Nucleus accumbens (tissue), 56 donors: ENCODE measurements at places on chromosomes 2 and 18.

DNA sequence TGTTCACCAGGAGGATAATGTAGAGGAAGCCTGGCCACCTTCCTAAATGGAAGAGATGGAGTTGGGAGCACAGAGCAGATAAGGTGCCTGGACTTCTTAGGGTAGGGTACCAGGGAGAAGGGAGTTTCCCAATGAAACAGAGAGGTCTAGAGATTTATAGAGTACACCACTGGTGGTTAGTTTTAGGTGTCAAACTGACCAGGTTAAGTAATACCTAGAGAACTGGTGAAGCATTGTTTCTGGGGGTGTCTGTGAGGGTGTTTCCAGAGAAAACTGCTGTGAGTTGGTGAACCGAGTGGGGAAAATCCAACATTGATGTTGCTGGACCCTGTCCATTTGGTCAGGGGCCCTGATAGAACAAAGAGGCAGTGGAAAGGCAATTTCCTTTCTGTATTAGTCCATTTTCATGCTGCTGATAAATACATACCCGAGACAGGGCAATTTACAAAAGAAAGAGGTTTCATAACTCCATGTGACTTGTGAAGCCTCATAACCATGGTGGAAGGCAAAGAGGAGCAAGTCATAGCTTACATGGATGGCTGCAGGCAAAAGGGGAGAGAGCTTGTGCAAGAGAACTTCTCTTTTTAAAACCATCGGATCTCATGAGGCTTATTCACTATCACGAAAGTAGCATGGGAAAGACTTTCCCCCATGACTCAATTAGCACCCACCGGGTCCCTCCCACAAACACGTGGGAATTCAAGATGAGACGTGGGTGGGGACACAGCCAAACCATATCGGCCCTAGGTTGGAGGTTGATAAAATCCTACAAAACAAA lies 260.8 kb downstream of the CBLN2 start:
- DNase-seq, result no peak

DNA sequence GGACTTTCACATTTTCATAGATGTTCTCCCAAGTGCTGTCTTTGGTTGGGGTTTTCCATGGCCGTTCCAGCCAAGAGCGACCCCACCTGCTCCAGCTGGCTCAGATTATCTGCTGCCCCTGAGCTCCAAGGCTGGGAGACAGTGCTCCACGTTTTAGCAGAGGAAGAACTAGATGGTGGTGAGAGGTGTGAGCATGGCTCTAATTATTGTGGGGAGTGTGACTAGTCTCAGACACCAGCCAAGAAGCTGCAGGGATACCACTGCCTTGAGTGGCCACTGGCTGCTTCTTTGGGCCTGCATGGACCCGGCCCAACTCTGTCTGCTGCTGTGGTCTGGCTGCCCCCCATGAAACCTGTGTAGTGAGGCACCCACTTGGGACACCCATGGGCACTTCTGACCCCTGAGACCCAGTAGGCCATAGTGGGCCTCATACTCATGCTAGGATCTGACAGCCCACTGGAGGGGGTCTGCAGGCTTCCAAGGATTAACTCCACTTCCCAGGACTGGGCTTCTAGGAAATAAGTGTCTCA lies 2.8 kb upstream of the NCL start:
- DNase-seq, result no peak

DNA sequence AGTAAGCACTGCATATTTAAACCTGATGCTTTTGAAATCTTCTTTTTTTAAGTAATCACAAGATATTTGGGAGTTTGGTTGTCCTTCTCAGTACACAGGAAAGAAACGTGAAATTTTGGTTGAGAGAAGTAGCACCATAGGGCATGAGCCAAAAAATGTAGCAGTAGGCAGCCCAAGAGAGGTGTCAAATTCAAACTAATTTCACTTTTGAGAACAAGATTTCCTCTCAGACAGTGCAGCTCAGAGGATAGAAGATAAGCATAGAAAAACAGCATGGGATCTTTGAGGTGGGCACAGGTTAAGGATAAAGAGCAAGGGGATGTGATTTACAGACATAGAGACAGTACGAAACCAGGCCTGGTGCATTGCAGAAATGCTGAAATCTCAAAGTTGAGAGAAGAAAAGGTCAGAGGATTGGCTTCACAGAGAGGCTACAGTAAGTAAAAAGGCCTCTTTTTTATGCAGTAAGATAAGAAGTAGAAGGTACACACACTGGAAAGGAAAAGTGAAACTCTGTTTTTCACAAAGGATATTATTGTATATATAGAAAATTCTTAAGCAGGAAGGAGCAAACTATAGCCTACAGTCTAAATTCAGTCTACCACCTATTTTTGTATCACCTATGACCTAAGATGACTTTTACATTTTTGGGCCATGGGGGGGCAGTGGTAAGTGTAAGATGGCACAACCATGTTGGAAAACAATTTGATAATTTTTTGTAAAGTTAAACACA lies 89.8 kb downstream of the PKP4 start:
- no peak for DNase-seq

DNA sequence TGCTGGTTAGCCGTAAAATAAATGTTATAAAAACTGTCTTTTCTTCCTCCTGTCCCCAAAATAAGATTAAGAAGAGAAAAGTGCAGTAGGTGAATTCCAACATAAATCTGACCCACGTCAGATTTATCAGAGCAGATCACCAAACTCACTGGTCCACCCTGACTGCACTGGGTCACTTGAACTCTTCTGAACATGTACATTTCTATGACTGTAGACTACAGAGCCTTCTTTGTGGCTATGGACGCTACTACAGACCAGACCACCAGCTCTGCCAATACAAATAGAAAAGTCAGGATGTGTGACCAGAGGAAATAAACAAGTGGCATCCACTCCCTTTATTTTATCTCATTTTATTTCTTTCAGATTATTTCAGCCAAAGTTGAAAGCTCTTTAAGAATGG lies 11.6 kb downstream of the DSG2 start:
- no peak for DNase-seq

DNA sequence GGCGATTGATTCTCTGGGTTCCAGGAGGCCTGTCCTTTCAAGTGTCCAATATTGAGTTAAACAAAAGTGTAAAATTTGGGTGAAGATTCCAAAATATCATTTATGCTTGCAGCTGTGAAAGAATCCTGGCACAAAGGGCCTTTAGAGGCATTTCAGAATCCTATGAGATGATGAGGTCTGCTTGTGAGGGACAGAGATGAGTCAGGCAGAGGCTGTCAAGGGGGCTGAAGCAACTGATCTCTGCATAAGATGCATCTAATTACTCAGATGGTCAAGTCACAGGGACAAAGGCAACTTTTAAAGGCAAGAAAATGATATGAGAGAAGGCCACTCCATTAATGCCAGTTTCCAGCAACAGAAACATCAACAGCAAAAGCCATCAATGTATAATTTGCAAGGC lies 78.8 kb downstream of the FHOD3 start:
- no peak for DNase-seq

GRCh38 chr2:71668326-71669057 lies 215.1 kb downstream of the DYSF start:
- no peak for DNase-seq

DNA sequence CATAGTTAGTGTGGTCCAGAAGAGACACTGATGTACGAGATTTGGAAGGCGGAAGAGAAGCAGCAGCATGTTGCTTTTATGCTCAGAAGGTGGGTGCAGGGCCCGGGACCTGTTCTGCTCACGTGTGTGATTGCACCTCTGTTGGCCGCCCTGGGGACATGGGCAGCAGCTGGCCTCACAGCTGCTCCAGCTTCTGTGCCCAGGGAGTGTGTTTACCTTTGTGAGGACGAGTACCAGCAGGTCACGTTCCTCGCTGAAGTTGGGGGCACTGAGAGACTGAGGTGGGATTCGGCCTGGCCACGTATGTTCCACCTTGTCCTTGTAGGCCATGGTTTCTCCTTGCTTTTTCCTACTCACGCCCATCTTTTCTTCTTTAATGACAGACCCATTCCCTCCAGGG lies 86.3 kb downstream of the PMAIP1 start:
- no peak for DNase-seq

DNA sequence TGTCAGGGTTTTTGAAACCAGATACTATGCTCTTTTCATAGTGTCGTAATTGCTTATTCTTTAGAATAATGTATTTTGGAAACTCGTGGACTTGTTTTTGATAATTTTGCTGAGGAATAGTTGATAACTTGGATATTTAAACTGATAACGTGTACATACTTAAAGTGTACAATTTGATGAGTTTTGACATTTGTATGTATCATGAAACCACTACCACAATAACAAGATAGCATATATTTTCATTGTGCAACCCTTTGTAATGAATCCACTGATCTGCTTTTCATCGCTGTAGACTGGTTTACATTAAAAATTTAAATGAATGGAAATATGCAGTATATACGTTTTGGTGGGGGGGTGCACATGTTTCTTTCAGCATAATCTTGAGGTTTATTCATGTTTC lies 45.8 kb downstream of the AGFG1 start:
- no peak for DNase-seq

- no peak for DNase-seq
These were observed 114.6 kb upstream of the CCDC68 start for GRCh38 chr18:55073834-55074233.

- DNase-seq, result no peak
These were observed 1111.6 kb upstream of the ZEB2 start for GRCh38 chr2:145631561-145631960.

DNA sequence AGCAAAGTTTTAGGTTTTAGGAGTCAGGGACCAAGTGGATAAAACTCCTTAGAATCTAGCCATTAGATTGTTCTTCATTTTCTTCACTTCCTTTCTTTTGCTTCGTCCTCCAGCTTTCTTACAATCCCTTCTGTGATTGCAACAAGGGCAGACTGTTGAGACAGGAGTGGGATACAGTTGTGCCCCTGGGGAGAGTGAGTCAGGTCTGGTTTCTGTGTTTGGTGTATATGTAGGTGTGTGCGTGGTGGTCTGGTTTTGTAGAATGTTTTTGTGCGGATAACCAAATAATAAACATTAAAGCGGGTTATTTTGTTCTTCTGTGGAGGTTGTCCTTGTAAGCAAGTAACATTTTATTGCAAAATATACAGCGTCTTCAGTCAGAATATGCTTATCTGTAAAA lies 7.3 kb downstream of the INSIG2 start:
- no peak for DNase-seq

DNA sequence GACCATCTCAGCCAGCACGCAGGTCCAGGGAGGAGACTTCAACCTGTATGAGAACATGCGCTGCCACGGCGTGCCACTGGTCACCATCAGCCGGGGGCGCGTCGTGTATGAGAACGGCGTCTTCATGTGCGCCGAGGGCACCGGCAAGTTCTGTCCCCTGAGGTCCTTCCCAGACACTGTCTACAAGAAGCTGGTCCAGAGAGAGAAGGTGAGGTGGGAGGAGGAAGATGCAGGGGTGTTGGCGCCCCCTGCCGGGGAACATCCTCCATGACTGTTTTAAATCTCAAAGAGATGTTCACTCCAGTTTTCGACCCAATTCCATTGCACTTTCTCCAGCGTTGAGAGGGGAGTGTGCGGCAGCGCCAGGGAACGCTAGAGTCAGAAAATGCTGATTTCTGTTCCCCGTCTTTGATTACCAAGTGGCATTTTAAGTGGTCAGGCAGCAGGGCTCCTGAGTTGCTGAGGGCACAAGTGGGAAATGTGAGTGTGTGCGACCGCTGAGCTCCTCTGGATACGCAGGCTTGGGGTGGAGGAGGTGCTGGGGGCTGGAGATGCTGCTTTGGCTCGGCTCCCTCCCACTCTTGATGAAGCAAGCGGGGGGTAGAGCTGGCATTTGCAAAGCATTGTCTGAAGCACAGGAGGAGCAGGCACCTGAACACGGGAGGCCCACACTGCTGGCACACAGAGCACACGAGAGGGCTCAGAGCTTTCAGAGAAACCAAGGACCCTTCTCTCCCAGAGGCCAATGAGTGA lies 27.7 kb upstream of the MAPRE3 start:
- DNase-seq, result peak; percentile 61

- no peak for DNase-seq
These were observed 39.0 kb downstream of the MBP start for GRCh38 chr18:77093586-77093985.

GRCh38 chr2:110858135-110858725 lies 125.9 kb downstream of the ACOXL start:
- DNase-seq, result no peak

- DNase-seq, result no peak
These were observed 34.3 kb upstream of the LMAN1 start for GRCh38 chr18:59393381-59393780.
